ENCODE measurements at places on chromosomes 3 and 15.

- DNase-seq = no peak
Observed at GRCh38 chr3:79871656-79872055, 103.9 kb upstream of the ROBO1 start.

GRCh38 chr3:123834631-123835030 lies 49.5 kb downstream of the MYLK start:
- no peak for DNase-seq

DNA sequence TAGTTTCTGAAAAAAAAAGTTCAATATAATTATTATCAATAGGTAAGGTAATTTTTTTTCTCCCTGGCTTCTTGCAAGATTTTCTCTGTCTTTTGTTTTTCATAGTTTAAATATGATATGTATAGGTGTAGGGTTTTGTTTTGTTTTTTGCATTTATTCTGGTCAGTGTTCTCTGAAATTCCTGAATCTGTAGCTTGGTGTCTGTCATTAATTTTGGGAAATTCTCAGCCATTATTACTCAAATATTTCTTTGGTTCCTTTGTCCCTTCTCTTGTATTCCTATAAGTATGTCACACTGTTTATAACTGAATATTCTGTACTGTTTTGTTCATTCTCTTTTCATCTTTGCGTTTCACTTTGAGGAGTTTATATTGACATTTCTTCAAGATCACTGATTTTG lies 22.1 kb downstream of the IQCH start:
- DNase-seq = no peak

DNA sequence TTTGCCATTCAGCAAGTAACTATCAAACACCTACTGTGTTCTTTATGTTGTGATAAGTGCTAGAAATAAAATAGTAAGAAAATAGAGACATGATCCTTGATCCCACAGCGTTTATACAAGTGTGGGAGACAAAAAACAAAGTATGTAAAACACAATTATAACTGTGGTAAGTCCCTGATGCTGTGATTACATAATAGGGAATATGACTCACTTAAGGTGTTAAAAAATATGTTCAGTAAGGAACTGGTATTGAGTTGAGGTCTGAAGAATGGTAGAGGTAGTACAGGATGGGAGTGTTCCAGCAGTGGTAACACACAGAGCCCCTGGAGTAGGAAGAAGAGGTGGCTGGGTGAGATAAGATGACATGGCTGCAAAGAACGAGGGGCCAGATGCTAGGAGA lies 132.1 kb upstream of the TMC3 start:
- DNase-seq = no peak

- no peak for DNase-seq
Observed at GRCh38 chr3:140052771-140053702, 118.1 kb downstream of the CLSTN2 start.

DNA sequence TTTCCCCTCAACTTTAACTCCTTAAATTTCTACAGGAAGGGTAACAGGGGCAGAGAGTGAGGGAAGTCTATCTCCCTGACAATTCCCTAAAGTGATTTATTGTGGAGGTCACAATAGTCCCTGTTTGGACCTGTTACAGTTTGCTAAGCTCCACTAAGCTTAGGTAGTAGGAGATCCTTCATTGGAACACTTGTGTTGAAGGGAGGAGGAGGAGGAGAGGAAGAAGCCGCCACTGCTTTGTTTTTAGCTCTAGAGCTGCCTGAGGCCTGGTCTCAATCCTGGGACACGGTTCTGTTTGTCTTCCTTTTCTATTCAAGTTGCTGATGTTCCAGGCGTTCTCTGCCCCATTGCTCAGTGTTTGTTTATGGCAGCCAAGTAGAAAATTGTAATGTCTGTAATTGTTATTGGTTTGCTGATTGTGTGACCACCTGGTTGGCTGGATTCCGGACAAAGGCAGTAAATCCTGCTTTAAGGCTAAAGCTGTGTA lies 48.4 kb downstream of the HES1 start:
- no peak for DNase-seq

GRCh38 chr3:100634493-100635272 lies 25.3 kb downstream of the ADGRG7 start:
- DNase-seq = no peak

DNA sequence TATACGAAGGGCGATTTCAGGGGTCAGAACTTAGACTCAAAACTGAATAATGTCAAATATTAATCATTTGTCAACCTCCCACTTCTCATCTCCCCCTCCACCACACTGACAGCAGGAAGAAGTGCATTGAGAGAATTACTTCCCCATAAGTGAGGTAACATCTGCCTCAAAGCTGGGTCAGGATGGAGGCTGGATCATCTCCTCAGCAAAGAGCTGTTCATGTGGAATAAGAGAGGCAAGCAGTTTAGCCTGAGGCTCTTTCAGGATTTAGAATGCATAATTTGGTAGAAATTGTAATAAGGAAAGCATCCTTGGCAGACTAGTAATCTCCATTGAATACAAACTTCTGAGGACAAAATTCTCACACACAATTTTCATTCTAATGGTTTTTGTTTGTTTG lies 512.1 kb downstream of the ROBO1 start:
- DNase-seq = no peak

DNA sequence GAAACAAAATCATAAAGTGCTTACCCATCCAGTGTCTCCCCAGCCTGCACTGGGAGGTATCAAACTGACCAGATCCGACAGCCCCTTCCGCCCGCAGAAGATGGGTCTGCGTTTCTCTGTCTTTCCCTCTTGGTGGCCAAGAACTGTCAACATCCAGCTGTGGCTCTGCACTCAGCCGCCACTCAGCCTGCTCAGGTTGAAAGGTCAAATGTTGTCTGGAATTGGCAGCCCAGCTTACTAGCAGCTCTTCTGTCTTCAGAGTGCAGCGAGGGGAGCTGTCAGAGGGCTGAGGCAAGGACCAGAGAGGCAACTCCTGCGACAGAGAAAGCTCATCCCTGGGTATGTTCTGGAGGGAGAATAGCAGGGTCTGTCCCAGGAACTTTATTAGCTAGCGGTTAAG lies 45.4 kb downstream of the GOLGA6L2 start:
- no peak for DNase-seq

DNA sequence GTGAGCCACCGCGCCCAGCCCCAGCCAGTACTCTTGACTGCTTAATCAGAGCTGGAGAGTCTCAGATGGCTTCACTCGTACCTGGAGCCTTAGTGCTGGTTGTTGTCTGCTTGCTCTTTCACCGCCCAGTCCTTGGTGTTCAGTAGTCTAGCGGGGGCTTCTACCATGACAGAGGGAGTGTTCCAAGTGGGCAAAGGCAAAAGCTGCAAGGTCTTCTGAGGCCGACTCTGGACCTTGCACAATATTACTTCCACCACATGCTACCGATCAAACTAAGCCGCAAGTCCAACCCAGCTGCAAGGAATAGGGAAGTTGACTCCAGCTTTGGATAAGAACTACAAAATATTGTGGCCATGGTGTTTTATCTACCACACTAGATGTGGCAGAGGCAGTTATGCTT lies 6.6 kb downstream of the PARL start:
- DNase-seq = no peak

GRCh38 chr3:112811131-112811884 lies 35.4 kb downstream of the CD200R1L start:
- no peak for DNase-seq

DNA sequence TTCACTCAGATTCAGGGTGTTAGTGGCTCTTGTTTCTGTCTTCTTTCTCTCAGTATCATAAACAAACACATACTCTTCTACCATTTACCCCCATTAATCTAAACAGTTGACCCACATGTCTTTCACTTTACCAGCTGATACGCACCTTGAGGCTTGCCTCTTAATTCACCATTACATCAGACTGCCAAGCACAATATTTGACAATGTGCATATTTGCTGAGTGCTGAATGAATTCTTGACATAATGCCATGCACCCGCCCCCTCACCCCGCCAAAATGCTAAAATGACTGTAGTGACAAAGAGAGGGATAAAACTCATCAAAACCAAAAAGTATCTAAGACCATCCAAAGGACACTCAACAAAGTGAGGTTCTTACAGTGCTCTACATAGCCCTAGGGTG lies 57.4 kb downstream of the NGLY1 start:
- DNase-seq = no peak

- no peak for DNase-seq
Observed at GRCh38 chr3:189724356-189724755, 93.2 kb downstream of the TP63 start.

GRCh38 chr3:99789011-99789721 lies 28.5 kb upstream of the CMSS1 start:
- no peak for DNase-seq

- no peak for DNase-seq
Observed at GRCh38 chr3:30852833-30853232, 41.6 kb downstream of the GADL1 start.

GRCh38 chr15:66156310-66156975 lies 97.1 kb downstream of the MEGF11 start:
- DNase-seq = no peak

DNA sequence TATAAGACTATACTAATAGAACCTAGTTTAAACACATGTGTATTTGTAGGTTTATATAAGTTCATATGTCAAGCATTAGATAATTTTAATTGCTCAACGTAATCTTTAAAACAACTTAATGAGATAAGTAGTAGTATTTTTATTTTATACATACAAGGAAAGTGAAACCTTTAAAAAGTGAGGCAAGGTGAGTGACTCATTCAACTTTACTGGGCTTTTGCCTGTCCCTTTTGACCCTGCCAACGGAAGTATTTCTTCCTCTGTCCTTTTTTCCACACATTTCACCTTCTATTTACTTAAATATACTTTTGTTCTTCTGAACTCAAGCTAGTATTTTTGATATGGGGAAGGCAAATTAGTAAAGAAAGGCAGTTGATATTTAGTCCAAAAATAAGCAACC lies 78.5 kb downstream of the KBTBD8 start:
- DNase-seq = no peak

Measured in cortex of kidney (tissue), 1 donor.